T-helper 2 cell (primary cell): ENCODE measurements at places on chromosomes 13 and 19.

DNA sequence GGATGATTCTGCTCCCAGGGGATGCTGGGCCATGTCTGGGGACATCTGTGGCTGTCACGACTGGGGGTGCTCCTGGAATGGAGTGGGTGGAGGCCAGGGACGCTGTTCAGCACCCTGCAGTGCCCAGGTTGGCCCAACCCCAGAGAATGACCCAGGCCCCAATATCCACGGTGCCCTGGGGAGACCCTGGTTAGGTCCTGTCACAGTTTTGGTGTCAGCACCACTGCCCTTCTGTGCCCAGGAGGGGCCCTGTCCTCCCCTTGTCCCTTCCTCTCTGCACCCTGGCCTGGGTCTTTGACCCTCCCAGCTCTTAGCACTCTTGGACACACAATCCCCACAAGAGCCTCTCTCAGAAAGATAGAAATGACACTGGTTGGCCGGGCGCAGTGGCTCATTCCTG, 85.3 kb downstream of the GADD45B start:
- DNase-seq: no peak

GRCh38 chr13:112850273-112850672, 118.7 kb upstream of the MCF2L start:
- DNase-seq: no peak

DNA sequence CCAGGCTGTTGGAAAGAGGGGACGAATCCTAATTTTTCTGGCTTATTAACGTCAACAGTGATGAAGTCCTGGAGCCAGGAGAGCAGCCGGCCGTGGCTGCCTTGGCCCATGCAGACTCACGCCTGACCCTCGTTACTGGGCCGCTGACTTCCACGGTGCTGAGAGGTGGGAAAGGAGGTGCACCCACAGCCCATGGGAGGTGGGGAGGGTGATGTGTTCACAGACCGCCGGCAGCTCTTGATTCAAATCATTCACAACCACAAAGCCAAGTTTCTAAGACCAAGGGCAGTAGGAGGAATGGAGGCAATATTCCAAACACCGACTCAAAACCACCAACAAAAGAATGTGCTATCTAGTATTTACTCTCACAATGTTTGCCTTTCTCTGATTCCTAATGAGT, 24.3 kb downstream of the COL4A2 start:
- no peak for DNase-seq

- no peak for DNase-seq
Observed at GRCh38 chr19:23101241-23101640, 15.6 kb upstream of the ZNF730 start.

GRCh38 chr19:32165141-32165540, 180.3 kb upstream of the ZNF507 start:
- DNase-seq: no peak

GRCh38 chr13:44317752-44318151, 55.9 kb upstream of the SERP2 start:
- DNase-seq: no peak

DNA sequence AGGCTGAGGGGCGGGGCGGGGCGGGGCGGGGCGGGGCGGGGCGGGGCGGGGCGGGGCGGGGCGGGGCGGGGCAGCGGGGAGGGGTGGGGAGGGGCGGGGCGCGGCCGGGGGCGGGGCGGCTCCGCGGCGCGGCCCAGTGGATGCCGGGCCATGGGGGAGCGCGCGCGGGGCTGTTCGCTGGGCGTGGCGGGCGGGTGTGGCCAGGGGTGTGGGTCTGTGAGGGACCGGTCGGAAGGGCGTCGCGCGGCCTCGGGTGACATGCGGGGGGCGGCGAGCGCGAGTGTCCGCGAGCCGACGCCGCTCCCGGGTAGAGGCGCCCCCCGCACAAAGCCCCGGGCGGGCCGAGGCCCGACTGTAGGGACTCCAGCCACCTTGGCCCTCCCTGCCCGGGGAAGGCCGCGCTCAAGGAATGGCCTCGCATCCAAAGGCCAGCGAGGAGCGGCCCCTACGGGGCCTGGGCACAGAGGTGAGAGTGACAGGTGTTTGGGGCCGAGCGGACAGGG, at the start of gene ZFP28:
ZFP28 (plus strand) TSS at position 188 of the 503 bp plus-strand sequence; CDS start at position 259, 71 bp downstream.
- DNase-seq: no peak

GRCh38 chr19:4971424-4971793, 2.5 kb downstream of the KDM4B start:
- DNase-seq: no peak

GRCh38 chr19:11247391-11247790, 8.0 kb downstream of the ANGPTL8 start:
- DNase-seq: no peak

GRCh38 chr19:13097463-13098258, 5.0 kb downstream of the LYL1 start:
- no peak for DNase-seq

DNA sequence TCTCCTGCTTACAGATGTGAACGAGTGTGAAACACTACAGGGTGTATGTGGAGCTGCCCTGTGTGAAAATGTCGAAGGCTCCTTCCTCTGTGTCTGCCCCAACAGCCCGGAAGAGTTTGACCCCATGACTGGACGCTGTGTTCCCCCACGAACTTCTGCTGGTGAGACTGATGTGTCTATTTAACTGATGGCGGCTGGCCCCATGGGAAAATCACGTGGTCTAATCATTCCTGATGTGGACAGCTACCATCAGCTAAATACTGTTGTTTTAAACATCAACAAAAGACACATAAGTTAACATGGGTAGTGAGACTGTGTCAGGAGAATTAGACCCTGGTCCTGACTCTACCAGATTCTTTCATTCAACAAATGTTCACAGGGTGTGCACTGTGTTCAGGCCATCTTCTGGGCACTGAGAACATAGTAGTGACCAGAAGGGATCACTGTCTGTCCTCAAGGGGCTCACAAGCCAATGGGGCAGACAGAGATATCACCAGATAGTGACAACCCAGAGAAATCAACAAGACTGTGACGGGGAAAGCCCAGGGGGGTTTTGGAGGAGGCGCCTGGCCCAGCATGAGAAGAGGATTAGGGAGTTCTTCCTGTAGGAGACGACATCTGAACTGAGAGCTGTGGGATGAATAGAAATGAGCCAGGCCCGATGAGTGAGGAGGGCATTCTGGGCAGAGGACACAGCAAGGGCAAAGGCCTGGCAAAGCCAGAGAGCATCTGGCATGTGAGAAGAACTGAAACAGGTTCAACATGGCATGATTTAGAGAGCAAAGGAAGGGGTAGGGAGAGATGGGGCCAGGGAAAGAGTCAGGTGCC, 18.4 kb downstream of the LTBP4 start:
- DNase-seq: no peak

DNA sequence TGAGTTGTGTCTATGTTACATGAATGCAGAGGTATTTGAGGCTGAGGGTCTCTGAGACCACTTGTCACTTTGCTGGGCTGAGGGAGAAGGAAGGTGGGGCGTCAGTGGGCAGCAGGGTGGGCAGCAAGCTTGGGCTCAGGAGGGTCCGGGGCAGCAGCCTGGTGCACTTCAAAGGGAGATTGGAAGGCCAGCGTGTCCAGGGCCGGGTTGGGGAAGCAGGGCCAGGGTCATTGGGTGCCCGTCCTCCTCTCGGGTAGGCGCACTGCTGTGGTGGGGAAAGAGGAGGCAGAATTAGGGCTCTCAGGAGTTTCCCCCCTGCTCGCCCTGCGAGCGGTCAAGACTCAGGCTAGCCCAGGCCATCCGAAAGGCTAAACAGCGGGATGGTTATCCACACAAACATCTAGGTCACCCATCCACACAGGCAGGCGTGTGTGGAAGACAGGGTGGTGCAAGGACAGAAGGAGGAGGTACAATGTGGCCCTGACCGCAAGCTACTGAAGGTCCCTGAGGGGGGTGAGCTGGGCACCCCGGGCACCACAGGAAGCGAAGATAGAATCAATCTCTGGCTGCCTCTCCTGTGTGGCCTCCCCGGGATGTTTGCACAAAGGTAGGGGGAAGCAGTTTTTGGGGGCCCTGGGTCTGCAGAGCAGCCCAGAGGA, 37.7 kb downstream of the MYO9B start:
- DNase-seq: no peak

GRCh38 chr13:106630650-106631049, 62.7 kb upstream of the ARGLU1 start:
- no peak for DNase-seq

DNA sequence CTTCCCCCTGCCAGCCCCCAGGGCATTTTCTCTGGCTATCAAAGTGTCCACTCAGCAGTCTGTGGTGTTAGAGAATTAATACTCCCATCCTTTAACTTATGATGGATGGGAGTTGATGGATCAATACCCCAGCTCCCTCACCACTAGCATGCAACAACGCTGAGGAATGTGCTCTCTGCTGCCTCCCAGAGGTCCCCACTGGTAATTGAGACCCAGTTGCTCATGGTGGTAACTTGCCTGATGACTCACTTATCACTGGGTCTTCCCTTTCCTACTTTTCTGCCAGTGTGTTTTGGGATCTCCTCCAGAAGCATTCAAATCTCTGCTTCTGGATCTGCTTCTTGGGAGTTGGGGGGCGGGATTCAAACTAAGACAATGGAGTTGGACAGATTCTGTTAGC, 20.3 kb upstream of the CACNA1A start:
- no peak for DNase-seq

DNA sequence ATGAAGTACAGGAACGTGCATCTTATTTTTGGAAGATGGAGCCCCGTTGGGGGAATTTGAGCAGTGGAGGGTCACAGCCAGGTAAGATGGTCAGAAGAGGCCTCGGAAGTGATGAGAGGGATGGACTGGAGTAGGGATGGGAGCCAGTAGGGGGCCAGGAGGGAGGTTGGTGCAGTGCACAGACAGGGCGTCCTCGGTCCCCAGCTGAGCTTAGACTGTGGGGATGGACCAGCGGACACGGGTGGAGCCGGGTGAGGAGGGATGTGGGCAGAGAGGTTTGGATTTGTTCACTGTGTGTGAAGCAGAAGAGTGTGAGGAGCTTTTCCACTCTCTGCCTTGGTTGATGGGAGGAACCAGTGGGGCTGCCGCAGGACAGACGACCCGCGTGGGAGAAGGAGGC, 10.6 kb downstream of the RPS9 start:
- DNase-seq: no peak

- no peak for DNase-seq
Observed at GRCh38 chr13:100290165-100290801, 201.4 kb downstream of the PCCA start.

GRCh38 chr19:47109541-47110375, 3.8 kb downstream of the ZC3H4 start:
- peak; percentile 48 for DNase-seq

DNA sequence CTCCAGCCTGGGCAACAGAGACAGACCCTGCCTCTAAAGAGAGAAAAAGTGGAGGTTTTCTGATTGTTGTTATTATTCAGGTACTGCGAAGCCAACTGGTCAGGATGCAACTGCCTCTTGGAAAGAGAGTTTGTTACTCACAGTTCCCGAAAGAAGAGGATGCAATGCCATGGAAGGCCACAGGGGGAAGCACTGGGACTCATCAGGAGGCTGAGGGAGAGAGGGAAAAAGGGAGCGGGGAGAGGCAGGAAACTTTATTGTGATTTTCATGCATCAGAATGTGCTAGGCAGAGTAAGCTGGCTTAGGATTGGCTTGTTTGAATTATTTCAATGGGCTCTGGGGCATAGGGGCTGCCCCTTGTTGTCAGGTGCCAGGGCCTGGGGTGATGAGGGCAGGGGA, 27.6 kb downstream of the MYO9B start:
- DNase-seq: no peak

- DNase-seq: no peak
Observed at GRCh38 chr13:27007166-27007565, 164.4 kb downstream of the USP12 start.

- DNase-seq: no peak
Observed at GRCh38 chr19:5984600-5984999, 6.7 kb upstream of the RANBP3 start.

GRCh38 chr13:113458253-113459065, 5.2 kb upstream of the ADPRHL1 start:
- no peak for DNase-seq

- DNase-seq: no peak
Observed at GRCh38 chr13:51435002-51435578, 17.7 kb downstream of the INTS6 start.
